Motor neuron (in vitro differentiated cells): ENCODE measurements at places on chromosomes 2 and 18.

GRCh38 chr2:47310801-47311560 is 92.0 kb upstream of the MSH2 start:
- ATAC-seq, result no peak

- ATAC-seq, result no peak
These were observed 28.8 kb upstream of the IGFBP2 start for GRCh38 chr2:216604458-216604857.

DNA sequence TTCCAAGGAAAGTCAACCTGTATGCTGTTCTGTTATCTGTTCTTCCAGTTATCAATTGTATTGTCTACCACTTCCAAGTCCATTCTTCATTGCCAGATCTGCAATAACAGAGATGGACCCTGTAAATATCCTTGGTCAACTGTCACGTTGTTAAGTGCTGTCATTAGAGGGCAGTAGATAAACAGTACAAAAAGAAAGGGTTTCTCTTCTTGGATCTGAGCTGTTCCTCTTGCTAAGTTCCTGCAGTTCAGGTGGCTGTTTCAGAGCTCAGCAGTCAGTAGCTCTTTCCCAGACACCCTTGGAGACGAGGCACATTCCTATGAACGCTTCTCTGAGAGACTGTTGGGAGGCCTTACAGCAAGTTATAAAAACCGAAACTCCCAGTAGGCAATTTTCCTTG is 957.1 kb upstream of the CHAC2 start:
- ATAC-seq, result peak; percentile 20

GRCh38 chr2:20609349-20609994 is 41.4 kb downstream of the HS1BP3 start:
- ATAC-seq, result no peak

- ATAC-seq, result peak; percentile 91
These were observed 54.6 kb upstream of the GPR17 start for GRCh38 chr2:127591221-127591923.

DNA sequence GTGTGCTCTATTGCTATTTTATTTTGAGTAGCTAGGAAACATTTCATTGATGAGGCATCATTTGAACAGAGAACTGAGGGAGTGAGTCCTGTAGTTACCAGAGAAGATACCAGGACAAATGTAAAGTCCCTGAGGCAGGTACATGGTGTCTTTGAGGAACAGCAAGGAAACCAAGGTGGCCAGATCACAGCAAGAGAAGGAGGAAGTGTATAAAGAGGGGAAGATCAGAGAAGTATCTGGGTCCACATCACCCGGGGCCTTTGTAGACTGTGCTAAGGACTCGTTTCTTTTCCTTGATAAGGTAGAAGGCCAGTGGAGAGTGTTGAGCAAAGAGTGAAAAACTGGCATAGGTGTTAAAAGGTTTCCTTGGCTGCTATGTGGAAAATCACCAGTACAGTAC is 34.8 kb upstream of the PLB1 start:
- no peak for ATAC-seq

DNA sequence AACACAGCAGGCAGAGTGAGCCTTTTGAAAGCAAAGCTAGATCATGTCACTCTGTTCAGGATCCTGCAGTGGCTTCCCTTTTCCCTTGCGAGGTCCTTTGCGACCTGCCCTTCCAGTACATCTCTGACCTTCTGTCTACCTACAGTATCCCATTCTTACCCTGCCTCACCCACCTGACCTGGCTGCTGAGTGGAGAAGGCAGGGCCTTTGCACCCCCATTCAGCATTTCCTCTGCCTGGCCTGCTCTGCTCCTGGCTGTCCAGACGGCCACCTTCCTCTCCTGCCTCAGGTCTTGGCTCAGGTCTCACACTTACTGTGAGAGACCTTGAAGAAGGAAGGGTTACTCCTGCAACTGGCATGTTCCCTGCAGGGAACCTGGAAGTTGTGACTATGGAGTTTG is 77.4 kb downstream of the MAPRE2 start:
- ATAC-seq, result no peak

GRCh38 chr2:36556842-36557241 is 41.1 kb downstream of the FEZ2 start:
- no peak for ATAC-seq

DNA sequence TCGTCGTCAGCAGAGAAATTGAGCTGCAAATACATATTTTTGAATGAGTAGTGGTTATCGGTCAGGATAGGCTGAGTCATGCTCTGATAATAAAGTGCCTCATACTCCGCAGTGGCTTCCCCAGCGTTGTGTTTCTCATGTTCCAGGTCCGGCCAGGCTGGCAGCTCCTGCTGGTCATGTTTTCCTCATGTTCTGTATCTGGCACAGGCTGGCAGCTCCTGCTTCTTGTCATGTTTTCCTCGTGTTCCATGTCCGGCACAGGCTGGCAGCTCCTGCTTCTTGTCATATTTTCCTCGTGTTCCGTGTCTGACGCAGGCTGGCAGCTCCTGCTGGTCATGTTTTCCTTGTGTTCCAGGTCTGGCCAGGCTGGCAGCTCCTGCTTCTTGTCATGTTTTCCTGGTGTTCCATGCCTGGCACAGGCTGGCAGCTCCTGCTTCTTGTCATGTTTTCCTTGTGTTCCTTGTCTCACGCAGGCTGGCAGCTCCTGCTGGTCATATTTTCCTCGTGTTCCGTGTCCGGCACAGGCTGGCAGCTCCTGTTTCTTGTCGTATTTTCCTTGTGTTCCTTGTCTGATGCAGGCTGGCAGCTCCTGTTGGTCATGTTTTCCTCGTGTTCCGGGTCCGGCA is 148.9 kb downstream of the ATP9B start:
- ATAC-seq, result no peak

GRCh38 chr18:58660915-58661314 is 10.3 kb upstream of the MALT1 start:
- ATAC-seq, result no peak

DNA sequence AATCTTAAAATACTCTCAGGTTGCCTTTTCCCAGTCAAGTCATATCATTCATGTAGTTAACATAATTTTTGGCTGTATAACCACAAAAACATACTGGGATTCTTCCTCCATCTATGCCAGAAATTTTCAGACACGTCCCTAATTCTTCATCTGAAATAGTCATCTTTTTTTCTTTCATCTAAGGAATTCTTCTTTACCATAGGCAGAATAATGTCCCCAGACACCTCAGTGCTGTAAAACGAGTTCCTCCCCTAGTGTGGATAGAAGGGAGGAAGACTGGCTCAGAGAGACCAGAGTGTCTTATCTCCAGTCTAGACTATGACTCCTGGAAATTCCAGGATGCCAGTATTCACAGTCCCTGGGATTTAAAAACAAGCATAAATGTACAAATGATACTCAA is 127.8 kb downstream of the MREG start:
- ATAC-seq, result peak; percentile 42
